Activated CD4-positive, alpha-beta memory T cell treated with anti-CD3 and anti-CD28 coated beads, Interleukin-2, amount 10 ng/mL, durations not matched to agents 7 days and 5 days (primary cell): ENCODE measurements at places on chromosomes 2 and 18.

GRCh38 chr2:134217924-134218323, 35.9 kb upstream of the MGAT5 start:
- DNase-seq: no peak

- no peak for DNase-seq
Observed at GRCh38 chr18:4510711-4511110, 55.6 kb upstream of the DLGAP1 start.

DNA sequence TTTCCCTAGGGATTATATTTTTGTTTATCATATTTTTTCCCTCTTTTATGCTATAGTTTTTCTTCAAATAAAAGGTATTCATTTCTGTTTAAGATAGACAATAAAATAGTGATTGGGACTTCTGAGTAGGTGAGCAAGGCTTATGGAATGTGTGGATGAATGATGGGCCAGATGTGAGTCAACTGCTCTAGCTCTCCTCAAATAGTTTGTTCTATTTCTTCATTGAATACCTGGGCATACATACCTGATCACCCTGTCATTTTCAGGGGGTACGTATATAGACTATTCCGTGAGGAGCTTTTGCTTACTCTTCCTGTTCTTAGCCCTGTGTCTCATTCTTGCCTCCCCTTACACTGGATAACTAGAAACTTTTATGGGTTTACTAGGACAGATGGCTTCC, 41.9 kb downstream of the BABAM2 start:
- no peak for DNase-seq

- no peak for DNase-seq
Observed at GRCh38 chr2:238286095-238286494, 2.3 kb downstream of the PER2 start.

- DNase-seq: no peak
Observed at GRCh38 chr2:18721038-18721922, 131.9 kb upstream of the NT5C1B start.

- no peak for DNase-seq
Observed at GRCh38 chr2:75503048-75503607, 57.6 kb downstream of the EVA1A start.

DNA sequence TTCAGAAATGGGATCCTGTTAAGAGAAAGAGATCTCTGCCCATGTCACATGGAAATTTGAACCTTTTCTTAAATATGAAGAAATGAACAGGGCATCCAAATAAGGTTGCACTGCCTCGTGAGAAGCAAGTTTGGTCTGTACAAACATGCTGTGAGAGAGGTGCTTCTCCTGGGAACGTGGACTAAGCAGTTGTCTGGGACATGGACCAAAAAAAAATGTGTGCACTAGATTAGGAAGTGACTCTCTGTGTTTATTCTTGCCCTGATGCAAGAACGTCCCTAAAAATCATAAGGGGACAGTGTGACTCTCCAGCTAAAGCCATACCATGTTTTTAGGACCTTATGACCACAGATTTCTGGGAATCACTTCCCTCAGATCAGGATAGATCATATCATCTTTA, 23.7 kb upstream of the GCG start:
- no peak for DNase-seq

GRCh38 chr2:39731546-39731945, 47.5 kb downstream of the THUMPD2 start:
- no peak for DNase-seq

DNA sequence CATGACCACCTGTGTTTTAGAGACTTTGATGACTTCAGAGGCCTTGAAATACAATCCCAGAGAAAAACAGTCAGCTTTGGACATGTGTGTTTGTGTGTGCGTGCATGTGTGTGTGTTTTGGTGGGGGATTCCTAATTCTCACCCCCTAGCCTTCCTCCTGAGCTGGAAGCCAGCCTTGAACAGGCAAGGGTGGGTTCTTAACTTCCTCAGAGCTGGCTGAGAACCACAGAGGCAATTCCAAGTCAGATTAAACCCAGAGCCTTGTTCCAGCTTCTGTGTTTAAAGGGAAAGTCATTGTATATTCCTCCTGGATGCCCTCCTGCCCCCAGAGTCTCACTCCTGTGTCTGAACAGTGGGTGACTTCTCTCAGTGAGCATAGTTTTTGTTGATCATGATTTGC, 45.2 kb upstream of the MGAT4A start:
- no peak for DNase-seq

- no peak for DNase-seq
Observed at GRCh38 chr2:105470979-105471378, 72.1 kb upstream of the FHL2 start.

DNA sequence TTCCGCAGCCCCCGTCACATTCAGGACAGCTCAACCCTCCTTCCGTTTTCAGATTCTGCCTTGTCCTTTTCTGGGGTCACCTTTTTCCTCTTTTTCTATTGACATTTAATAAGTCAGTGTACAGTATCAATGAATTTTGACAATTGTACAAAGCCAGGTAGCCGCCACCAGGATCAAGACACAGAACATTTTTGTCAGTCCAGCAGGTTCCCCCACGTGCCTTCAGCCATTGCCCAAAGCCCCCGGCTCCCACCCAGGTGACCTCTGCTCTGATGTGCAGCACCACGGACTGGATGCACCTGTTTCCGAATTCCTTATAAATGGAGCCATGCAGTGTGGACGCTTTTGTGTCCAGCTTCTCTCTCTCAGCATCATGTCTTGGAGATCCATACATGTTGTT, 30.0 kb downstream of the CROCC2 start:
- DNase-seq: no peak

- DNase-seq: no peak
Observed at GRCh38 chr2:56357655-56358295, 174.0 kb downstream of the CCDC85A start.

GRCh38 chr2:240369801-240370585, 65.5 kb upstream of the GPC1 start:
- DNase-seq: no peak

GRCh38 chr2:201228271-201228911, 31.9 kb upstream of the CASP8 start:
- DNase-seq: no peak

DNA sequence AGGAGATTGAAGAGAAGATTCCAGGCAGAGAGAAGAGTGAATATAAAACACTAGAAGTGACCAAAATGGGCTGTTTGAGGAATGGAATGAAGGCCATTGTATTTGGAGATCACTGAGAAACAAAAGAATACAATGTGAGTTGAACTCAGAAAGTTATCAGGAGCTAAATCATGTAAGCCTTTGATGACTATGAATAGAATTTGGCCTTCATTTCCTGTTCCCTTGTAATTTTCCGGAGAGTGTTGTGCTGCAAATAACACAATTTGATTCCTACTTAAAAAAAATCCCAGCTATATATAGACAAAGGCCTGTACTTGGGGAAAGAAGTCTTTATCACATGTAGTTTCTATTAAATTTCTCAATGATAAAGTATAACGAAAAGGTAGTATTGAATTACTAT, 33.7 kb upstream of the KYNU start:
- DNase-seq: no peak

- no peak for DNase-seq
Observed at GRCh38 chr2:240350006-240350355, 85.5 kb upstream of the GPC1 start.

- DNase-seq: no peak
Observed at GRCh38 chr2:164655750-164656149, 34.5 kb upstream of the GRB14 start.

- DNase-seq: no peak
Observed at GRCh38 chr2:175698061-175698460, 304.0 kb downstream of the LNPK start.

DNA sequence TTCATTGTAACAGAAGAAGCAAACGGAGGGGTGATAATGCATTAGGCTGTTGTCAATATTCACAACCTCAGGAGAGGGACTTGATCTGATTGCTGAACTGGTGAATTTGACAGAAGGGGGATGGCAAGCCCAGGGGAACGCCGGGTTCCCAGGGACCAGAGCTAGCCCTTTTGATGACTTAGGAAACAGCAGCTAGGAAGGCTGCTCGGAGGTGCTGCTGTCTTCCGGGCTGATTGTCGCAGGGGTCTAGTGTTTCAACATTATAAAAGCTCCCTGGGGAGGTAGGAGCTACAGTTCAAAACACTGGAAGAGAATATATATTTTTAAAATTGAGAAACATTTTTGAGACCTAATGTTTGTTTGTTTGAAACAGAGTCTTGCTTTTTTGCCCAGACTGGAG, 47.3 kb downstream of the CD8B2 start:
- no peak for DNase-seq

DNA sequence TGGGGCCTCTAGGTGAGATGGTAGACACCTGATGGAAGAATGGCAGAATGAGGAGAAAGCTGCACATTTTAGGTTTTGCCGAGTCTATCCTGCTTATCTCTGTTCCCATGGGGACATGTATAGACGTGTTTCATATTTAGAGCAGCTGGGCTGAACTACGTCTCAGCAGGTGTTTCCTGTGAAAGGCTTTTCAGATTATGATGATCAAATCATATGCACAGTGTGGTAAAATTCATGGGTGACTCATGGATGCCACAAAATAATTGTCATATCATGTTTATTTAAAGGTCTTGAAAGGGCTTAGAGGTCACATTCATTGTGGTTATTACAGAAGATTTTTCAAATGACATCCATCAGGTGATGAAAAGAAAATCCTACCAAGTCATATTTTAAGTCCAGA, 90.5 kb downstream of the ICOS start:
- peak; percentile 41 for DNase-seq

DNA sequence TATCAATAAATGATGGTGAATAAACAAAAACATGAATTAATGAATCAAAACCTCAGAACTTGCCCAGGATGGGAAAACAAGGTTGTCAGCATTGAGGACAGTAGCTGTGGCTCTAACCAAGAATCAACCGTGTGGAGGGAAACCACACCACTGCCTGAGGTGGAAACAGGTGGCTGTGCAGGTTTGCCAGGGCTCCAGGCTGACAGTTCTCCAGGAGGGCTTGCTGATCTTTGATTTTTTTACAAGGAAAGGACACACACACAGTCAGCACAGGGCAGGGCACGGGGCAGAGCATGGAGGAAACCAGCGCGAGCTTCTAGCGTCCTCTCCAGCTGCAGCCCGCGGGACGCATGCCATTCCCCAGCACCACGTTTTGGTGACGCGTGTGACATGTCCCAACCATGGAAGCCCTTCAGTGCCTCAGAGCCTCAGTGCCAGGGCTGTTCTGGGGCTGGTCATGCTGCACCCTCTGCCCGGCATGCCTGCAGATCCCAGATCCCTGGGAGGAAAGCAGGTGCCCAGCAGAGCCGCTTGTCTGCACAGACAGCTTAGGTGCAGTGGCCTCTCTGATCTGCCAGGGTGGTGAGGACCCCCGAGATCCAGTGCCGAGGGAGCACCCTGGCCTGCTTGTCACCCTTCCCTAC, 15.8 kb upstream of the AGXT start:
- DNase-seq: no peak

- no peak for DNase-seq
Observed at GRCh38 chr2:46695283-46695682, 215.9 kb downstream of the TMEM247 start.

- DNase-seq: peak; percentile 36
Observed at GRCh38 chr2:222751821-222752719, 80.6 kb downstream of the MOGAT1 start.

DNA sequence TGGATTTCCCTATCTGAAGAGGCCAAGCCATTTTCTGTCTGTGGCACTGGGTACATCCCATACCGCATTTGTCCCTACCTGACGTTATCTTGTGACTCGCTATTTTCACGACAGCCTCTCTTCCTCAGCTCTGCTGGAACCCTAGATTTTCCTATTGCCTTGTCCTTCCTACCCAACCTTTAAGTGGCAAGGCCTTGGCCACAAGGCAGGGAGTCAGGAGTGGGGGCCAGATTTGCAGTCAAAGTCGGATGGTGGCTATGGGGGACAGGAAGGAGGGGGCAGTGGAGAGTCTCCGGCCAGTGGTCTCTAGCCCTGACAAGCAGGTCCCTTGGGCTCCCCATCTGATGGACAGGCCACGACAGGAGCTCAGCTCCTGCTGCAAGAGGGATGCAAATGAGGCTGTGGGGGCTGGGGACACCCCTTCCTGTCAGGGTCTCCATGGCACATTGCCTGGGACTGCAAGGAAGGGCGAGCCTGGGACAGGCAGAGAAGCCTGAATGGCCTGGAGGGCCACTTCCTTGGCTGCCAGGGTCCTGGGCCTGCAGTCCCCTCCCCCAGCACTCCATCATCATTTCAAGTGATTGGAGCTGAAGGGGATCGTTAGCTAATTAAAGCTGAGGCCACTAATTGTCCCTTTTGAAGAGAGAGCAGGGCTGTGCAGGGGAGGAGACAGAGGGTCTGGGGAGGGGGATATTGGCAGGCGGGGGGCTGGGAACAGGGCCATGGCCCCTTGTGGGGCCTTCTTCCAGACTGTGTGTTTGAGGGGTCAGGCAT, 6.3 kb upstream of the ECEL1 start:
- no peak for DNase-seq

DNA sequence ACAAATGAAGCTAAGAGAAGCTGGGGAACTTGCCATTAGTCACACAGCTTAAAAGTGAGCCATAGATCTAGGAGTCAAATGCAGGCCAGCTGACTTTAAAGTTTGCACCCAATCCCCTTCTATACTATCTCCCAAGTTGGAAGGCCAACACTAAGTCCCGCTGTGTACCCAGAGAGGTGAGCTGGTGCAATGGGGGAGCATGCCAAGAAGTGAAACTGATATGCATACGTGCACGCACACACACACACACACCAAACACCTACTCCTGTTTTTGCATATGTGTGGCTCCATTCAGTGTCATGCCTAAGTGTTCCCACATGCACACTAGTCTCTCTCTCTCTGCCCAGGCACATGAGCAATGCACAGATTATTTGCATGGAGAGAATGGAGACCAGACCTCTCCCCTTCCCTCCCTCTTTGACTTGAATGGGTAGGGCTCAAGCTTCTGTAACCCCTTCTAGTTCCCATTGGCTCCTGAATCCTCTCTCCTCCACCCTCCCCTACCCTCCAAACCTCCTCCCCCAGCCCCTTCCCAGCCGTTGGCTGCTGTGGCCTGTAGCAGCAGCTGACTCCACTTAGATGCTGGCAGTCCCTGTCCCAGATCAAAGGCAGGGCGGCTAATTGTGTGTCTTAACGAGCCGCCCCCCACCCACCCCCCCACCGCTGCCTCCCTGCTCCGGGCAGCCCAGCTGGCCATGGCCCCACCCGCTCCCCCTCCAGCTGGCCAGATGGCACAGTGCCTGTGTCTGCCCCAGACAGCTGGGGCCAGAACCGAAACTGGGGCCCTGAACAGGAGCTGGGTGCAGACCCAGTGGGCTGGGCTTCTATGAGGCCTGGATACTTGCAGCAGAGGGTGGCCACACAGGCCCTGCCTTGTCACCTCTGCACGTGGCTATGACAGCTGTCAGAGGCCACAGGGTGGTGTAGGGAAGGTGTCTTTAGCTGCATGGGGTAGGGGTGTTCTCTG, 5.6 kb downstream of the WNT10A start:
- no peak for DNase-seq

- no peak for DNase-seq
Observed at GRCh38 chr2:159146996-159147666, 139.4 kb downstream of the WDSUB1 start.

DNA sequence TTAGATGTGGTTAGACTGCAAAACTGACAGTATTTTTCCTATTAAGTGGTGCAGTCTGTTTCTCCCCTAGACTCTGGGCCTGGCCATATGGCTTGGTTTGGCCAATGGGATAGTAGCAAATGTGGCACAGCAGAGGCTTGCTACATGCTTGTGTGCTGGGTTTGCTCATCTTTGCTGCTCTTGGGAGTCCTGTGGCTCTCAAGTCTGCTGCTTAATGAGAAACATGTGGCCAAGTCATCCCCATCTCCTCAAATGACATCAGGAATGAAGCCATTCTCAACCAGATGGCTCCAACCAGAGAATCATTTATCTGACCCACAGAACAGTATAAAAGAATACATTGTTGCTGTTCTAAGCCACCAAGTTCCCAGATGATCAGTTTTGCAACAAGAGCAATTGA, 57.1 kb upstream of the PAX3 start:
- DNase-seq: no peak
